ENCODE measurements at places on chromosomes 4 and X. TPM values are rescaled to one million over a fixed set of nuclear protein-coding genes. Genes with fewer than 3 reads are reported as not detected.

SLC25A43 gene
- 35.2 TPM for total RNA-seq

INPP4B gene
- 7.2 TPM for total RNA-seq

PDCL2 gene
- total RNA-seq, result not detected

RPL9 gene
- 947 TPM for total RNA-seq

PROM1 gene
- total RNA-seq, result 0.04 TPM

BEX5 gene
- total RNA-seq, result not detected

ABLIM2 gene
- total RNA-seq, result 0.39 TPM

RAB33A gene
- total RNA-seq, result 0.25 TPM

UGT8 gene
- total RNA-seq, result 0.09 TPM

TCP11X2 gene
- total RNA-seq, result not detected

CPLX1 gene
- total RNA-seq, result 0.55 TPM

DCX gene
- total RNA-seq, result not detected

TDO2 gene
- 1.0 TPM for total RNA-seq

FGA gene
- 8.3 TPM for total RNA-seq

CLOCK gene
- 4.4 TPM for total RNA-seq

CPZ gene
- total RNA-seq, result 0.33 TPM

EPGN gene
- total RNA-seq, result not detected

FAM9B gene
- total RNA-seq, result not detected

CABS1 gene
- not detected for total RNA-seq

MTMR8 gene
- total RNA-seq, result 0.45 TPM

MBNL3 gene
- total RNA-seq, result not detected

GSX2 gene
- total RNA-seq, result not detected

TMEM156 gene
- total RNA-seq, result 19.5 TPM

GAGE12G gene
- not detected for total RNA-seq
